ENCODE measurements at places on chromosomes 12 and 14.

- no peak for DNase-seq
These were observed 559 bp upstream of the LMBR1L start for GRCh38 chr12:49111206-49111605.

DNA sequence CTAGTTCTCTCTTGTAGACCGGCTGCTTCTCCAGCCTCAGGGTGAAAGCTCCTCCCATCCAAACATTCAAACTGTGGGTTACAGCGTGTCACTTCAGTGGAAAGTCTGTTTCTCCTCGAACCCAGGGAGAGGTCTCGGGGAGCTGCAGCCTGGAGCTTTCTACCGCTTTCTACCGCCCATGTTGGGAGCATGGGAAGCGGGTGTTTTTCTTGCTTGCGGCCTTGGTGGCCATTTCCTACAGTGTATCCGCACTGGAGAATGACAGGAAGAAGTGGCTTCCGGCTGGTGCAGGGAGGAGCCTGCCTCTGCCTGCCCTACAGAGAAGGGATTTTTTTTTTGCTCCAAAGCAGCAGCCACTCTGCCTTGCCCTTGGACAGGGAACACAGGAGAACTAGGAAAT, 21.2 kb downstream of the ZFP36L1 start:
- DNase-seq, result no peak

GRCh38 chr12:91261820-91262676, 79.4 kb upstream of the DCN start:
- no peak for DNase-seq

- no peak for DNase-seq
These were observed 306.6 kb upstream of the TMPO start for GRCh38 chr12:98208816-98209215.

DNA sequence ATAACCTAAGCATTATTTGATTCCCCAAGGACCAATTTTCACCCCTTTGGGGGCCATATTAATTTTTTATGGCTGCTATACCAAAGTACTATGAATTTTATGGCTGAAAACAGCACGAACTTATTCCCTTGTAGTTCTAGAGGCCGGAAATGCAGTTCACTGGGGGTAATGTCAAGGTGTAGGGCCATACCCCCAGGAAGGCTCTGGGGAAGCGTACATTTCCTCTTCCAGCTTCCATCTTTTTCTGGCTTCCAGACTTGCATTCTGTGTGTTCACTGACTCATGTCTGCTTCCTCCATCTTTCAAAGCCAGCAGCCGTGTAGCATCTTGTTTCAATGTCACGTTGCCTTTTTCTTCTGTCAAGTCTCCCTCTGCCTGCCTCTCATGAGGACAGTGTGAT, 133.5 kb downstream of the BICD1 start:
- DNase-seq, result no peak

- no peak for DNase-seq
These were observed 4.4 kb downstream of the SUSD6 start for GRCh38 chr14:69615496-69616407.

GRCh38 chr12:111439657-111440151, 34.0 kb downstream of the SH2B3 start:
- DNase-seq, result no peak

DNA sequence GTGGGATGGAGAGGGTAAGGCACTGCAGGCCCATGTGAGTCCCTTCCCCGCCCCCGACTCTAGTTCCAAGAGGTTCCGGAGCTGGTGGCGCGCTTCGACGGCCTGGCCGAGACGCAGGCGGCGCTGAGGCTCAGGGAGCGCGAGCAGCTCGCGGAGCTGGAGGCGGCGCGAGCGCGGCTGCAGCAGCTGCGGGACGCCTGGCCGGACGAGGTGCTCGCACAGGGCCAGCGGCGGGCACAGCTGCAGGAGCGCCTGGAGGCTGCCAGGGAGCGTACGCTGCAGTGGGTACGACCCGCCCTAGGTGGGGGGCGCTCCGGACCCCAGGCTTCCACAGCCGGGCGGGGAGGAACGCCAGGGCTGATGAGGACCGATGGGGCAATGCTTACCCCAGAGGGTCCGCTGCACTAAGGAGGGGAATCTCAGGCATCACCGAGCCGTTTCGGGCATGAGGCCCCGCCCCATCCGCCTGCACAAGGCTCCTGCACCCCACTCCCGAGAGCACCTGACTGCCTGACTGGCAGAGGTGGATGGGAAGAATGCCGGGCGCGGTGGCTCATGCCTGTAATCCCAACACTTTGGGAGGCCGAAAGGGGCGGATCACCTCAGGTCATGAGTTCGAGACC, 4.9 kb downstream of the CFAP73 start:
- DNase-seq, result no peak

- DNase-seq, result no peak
These were observed 52.0 kb downstream of the PRORP start for GRCh38 chr14:35174342-35174741.

DNA sequence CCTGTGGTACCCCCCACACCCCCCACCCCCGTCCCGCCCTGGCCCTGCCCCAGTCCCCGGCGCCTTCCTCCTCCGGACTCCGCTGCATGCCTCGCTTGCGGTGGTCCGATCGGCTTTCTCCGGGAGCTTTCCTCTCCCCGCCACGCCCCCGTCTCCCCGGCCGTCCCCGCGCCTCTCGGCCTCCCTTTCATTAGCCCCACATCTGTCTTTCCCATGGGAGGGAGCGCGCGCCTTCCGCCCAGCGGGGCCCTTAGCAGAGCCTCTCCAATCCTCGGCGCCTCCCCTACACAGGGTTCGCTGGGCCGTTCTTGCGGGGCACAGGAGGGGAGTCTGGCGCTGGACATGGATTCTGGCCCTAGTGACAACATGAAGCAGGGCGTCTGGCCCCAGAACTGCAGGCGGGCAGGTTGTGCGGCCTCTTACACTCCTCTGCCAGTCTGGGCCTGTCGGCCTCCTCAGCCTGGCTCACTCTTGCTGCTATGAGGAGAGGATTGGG, 1.5 kb upstream of the EFS start:
- peak; percentile 28 for DNase-seq

DNA sequence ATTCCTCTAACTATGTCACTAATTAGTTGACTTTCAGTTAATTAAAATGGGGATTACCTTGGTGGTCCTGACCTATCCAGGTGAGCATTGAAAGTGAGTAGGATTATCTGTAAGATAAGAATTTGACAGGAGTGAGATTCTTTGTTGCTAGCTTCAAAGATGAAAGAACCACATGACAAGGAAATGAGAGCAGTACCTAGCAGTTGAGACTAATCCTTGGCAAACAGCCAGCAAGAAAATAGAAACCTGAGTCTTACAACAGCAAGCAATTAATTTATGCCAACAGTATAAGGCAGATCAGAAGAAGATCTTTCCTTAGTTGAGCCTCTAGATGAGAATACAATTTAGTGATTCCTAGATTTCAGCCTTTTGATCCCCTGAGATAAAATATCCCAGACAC, 1058.4 kb downstream of the LRFN5 start:
- no peak for DNase-seq

- no peak for DNase-seq
These were observed 146.1 kb downstream of the C12orf75 start for GRCh38 chr12:105476616-105477015.

DNA sequence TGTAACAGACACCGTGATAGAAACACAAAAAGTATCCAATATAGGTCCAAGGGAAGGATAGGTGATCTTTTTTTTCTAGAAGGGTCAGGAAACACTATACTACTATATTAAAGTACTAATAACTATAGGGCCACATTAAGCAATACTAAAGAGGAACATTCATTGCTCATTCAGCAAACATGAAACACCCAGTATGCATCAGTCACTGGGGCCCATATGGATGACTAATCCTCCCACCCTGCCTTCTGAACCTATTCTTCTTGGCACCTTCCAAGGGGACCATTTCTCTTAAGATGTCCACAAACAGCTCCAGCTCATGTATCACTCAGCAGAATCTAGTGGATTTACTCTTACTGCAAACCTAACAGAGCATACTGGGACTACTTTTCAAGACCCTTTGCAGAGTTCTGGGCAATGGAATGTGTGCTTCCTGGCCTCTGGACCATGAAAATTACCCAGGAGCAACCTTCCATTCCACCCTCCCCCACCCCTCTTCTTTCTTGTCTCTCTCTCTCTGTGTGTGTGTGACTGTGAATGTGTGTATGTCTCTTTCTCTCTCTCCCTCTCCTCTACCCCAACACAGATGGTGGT, 187.9 kb downstream of the EPS8 start:
- no peak for DNase-seq

DNA sequence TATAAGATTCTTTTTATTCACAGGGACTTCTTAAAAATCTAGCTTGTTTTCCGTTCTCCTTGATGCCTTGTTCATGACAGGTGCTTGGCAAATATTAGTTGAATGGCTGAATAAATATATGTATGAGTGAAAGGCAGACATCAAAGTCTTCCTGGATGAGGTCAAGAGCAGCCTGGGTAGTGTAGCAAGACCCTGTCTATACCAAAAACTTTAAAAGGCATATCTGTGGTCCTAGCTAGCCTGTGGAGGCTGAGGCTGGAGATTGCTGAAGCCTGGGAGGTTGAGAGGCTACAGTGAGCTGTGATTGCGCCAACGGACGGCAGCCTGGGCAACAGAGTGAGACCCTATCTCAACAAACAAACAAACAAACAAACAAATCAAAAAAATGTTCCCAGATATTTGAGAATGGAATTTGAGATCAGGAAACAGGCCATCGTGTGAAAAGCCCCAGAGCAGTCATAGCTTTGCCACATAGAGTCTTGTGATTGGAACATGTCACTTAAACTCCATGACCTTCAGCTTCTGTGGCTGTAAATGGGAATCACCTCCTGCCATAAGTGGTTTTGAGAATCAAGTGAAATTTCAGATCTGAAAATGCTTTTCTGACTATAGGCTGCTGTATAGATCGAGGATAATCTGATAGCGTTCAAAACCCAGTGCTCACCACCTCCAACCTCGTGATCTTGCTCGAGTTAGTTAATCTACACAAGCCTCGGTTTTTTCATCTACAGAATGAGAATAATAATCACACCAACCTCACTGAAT, 64.3 kb downstream of the ZFP36L1 start:
- no peak for DNase-seq

DNA sequence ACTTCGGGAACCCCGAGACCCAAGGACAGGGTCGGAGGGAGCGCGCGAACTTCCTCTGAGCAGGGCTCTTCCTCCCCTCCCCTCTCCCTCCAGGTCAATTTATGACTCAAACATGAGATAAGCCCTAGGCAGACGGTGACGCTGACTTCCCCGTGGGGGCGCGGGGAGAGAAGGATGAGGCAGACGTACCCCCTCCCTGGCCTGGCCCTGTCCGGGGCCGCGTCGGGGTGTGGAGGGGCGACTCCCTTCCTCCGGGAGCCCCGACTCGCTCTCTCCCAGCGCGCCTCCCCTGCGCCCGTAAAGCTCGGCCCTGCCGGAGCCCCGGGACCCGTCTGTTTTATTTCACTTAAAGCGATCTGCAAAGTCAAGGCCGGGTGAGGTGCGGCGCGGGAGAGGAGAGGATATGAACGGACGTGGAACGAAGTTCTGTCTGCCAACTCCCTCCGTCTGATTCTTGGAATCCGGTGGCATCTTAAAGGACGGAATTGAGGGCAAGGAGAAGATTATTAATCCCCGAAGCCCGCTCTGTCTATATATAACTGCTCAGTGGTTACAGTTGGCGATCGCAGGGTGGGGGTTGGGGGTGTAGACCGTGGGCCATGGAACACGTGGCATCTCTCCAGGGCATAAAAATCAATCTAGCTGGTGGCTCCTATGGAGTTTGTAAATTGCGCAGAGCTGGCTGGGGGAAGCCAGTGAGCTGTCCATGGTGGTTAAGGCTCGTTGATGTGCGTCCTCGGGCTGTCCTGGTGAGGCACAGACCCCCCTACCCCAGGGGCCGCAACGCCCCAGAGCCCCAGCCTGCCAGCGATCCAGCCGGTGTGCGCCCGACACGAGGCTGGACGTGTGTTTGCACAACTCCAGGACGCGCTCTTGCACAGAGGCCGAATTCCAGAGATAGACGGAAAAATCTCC, 2.9 kb upstream of the PTHLH start:
- DNase-seq, result no peak

DNA sequence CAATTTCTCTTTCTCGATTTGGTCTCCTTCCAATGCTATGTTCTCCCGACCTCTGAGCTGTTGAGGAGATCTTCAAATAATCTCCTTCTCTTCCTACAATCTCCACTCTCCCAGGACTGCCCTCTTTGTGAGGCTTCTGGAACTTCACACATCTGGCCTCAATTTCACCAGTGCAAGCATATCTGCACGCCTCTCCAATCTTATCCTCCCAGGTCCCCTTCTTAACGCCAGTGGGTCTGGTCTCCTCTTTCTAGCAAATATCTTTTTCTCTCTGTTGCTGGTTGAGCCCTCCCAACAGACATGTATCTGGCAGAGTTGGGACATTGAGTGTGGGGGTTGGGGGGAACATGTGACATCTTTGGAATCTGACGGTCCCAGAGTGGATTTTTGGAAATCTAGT, 17.9 kb downstream of the RTL1 start:
- DNase-seq, result no peak

GRCh38 chr14:47060050-47060449, 408.5 kb upstream of the RPL10L start:
- no peak for DNase-seq

DNA sequence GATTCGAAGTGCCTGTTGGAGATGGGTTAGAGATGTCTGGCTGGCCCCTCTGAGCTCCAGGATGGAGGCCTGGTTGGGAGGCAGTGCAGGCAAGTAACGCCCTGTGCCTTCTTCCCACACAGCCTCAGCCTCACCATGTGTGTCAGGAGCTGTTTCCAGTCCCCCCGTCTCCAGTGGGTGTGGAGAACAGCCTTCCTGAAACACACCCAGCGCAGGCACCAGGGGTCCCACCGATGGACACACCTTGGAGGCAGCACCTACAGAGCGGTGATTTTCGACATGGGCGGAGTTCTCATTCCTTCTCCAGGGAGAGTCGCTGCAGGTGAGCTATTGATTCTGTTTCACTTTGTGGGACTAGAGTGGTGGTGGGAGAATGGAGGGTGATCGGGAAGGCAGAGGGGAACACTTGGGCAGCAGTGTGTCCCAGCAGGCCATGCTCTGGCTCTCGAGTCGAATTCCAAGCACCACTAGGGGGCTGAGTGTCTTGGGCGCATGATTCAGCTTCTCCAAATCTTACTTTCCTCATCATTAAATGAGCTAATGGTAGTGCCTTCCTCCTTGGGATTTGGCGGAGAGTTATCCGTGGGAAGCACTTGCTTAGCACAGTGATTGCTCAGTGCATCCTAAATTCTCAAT, 6.8 kb downstream of the ACAD10 start:
- no peak for DNase-seq

- no peak for DNase-seq
These were observed 55.2 kb upstream of the NTF3 start for GRCh38 chr12:5376591-5377207.

- no peak for DNase-seq
These were observed 74.0 kb downstream of the PLEKHG3 start for GRCh38 chr14:64778104-64778754.

GRCh38 chr12:113242026-113242418, 20.8 kb downstream of the TPCN1 start:
- DNase-seq, result no peak

- no peak for DNase-seq
These were observed 151.4 kb downstream of the TSPAN9 start for GRCh38 chr12:3228552-3228951.

- no peak for DNase-seq
These were observed 115.4 kb upstream of the FOXG1 start for GRCh38 chr14:28651148-28651547.
